ENCODE measurements at places on chromosomes 6 and 20.

- DNase-seq: no peak
Observed at GRCh38 chr6:141421378-141421777, 711.3 kb upstream of the GJE1 start.

DNA sequence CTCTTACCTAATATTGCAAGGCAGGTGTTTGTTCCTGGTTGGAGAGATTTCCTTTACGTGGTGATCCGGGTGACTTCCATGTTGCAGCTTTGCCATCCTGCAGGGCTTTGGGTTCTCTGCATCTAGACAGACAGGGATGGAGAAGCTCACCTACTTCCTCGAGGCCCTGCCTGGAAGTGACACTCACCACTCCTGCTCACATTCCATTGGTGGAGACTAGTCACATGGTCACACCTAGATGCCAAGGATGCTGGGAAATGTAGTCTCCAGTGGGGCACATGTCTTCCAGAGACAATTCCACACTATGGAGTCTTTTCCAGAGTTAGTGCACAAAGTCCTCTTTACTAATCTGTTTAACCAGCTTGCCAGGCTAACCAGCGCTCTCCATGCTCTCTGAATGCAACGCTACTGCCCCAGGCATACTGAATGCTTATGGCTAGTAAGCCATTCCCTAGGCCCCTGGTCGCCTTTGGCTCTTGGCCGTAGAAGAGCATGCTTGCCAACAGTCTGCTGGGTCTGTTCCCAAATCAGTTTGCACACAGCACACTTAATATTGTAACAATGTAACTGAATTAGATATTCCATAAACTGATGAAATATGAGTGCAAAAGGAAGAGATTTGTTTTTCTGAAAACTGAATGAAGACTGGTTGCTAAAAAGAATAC, 6.7 kb upstream of the KCNK15 start:
- peak; percentile 66 for DNase-seq

DNA sequence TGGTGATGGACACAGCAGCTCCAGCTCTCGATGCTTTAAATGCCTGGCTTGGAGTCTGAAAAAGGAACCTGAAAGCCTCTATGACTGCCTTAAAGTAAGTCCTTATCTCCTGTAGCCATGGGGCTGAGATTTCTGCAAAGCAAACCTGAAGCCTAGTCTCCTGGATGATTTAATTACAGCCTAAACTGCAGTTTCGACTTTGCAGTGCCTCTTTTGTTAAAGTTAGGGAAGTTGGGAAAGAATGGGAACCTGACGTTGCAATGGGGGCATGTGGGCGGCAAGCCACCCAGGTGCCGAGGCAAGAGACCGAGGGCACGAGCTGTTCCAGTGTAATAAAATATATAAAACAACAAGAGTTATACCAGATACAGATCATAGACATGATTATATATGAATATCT, 11.7 kb upstream of the TCFL5 start:
- DNase-seq: no peak

- peak; percentile 74 for DNase-seq
Observed at GRCh38 chr6:149271348-149272340, 45.9 kb upstream of the TAB2 start.

Data from activated CD4-positive, alpha-beta T cell treated with anti-CD3 and anti-CD28 coated beads for 48 hours (primary cell).